ENCODE measurements at places on chromosomes 3 and 15.
A peak's percentile ranks its signal among the peaks of the same experiment; 100 is the strongest.

DNA sequence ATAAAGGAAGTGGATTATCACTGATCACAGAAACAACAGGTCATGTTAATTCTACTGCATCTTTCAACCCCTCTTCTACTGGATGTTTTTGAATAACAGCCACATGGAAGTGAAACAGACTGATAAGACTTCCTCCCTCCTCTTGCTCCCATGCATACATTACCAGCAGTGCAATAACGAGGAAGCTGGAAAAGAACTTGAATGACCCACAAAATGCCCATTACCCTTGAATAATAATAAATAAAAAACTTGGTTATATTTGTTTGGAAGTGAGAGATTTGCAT, 51.6 kb downstream of the RARB start:
- DNase-seq, result no peak

GRCh38 chr3:126582311-126582710, 23.6 kb upstream of the C3orf22 start:
- DNase-seq, result no peak

- no peak for DNase-seq
These were observed 87.3 kb downstream of the MBNL1 start for GRCh38 chr3:152355744-152356665.

GRCh38 chr15:100721758-100722550, 119.6 kb downstream of the ASB7 start:
- no peak for DNase-seq

- no peak for DNase-seq
These were observed 348.6 kb upstream of the CDIN1 start for GRCh38 chr15:36230776-36231175.

GRCh38 chr3:172357850-172358754, 90.2 kb downstream of the GHSR start:
- DNase-seq, result no peak

DNA sequence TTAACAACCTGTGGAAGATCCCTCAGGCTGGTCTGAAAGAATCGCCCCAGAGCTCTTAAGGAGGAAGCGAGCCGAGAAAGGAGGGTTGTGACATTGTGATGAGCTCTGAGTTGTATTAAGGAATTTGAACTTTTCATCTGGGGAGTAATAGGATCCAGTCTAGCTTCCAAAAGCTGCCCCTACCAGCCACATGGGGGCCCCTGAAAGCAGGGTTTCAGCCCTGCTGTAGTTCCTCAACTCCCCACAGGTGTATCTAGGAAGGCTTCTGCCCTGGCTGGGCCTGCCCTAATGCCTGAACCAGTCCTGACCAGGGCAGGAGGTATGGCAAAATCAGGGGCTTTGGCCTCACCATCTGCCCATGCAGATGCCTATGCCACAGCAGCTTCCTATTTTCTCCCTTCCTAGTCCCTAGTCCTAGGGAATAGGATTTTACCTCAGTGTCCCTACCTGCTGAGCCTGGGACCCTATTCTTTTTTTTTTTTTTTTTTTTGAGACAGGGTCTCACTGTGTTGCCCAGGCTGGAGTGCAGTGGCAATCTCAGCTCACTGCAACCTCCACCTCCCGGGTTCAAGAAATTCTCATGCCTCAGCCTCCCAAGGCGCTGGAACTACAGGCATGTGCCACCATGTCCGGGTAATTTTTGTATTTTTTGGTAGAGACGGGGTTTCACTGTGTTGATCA, 5.0 kb upstream of the AP3S2 start:
- DNase-seq, result peak; percentile 23

GRCh38 chr3:48338635-48339034, 5.2 kb upstream of the SPINK8 start:
- no peak for DNase-seq

DNA sequence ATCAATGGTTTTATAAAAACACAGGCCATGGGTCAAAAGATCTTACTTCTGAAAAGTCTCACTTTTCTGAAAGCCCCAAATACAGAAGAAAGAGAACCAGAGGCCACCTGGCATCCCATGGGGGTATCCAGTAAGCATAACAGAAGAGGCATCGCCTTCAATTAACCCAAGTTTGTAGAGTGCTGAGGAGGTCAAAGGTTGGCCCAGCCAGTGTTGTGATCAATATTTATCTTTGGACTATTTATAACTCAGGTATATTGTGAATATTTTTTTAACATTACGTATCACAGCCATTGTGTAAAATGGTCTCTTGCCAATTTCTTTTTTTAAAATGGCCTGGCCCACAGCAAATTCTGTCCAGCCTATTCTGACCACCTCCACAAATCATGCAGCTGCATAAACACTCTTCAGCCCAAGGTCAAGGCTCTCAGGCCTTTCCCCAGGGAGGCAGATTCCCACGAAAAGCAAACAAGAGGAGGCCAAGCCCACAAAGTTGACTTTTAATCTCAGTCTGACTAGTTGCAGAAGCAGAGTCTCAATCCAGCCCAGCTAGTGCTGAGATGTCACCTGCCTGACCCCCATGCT, 26.2 kb upstream of the SPTBN5 start:
- DNase-seq, result no peak

DNA sequence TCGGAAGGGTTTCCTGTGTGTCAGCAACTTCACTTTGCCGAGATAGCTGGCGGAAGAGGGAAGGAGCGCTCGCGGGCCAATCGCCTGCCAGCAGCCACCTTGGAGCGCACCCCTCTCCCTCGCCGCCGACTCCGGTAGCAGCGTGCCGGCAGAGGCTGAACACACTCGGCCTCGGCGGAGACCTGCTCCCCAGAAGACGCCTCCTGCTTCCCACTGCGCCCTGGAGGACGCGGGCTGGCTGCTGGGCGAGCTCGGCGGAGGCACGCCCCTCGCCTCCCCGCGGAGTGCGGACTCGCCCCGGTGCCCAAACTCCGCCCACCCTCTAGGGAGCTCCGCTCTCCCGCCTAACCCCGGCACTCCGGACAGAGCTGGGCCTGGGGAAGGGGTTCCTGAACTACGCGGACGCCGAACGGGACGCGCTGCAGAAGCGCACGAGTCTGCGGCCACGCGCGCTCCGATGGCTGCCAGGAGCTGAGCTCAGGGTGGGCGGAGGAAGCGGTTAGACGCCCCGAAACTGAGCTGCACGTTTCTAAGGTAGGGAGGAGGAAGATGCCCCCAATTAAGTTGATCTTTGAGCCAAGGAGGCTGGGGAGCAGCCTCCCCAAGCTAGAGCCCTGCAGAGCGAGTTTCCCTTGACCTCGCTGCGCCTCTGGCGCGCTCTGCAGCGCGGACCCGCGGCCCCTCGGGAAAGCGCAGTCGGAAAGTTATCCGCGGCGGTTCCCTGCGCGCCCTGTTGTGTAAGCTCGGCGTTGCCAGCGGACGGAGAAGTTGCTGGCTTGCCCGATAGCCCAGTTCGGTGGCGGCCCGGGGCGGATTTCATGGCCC, at the start of gene P2RY1:
Gene P2RY1, plus strand, starts transcription at position 356 of the 825 bp plus-strand sequence. CDS start 652 bp downstream, outside the sequence.
- no peak for DNase-seq

- DNase-seq, result no peak
These were observed 169.2 kb upstream of the STRIT1 start for GRCh38 chr3:155462672-155463071.
